ENCODE measurements at places on chromosomes 5 and 9. TPM values are rescaled to one million over a fixed set of nuclear protein-coding genes. Genes with fewer than 3 reads are reported as not detected.

The LRRC70 gene
- 1.2 TPM for total RNA-seq

The SOX30 gene
- not detected for total RNA-seq

The ELAVL2 gene
- total RNA-seq, result under 0.01 TPM

The ENG gene
- total RNA-seq, result 31.6 TPM

The SPATA31D4 gene
- not detected for total RNA-seq

All from smooth muscle cell of the umbilical artery (primary cell).